ENCODE measurements at places on chromosomes 5 and 9.
A peak's percentile ranks its signal among the peaks of the same experiment; 100 is the strongest.

DNA sequence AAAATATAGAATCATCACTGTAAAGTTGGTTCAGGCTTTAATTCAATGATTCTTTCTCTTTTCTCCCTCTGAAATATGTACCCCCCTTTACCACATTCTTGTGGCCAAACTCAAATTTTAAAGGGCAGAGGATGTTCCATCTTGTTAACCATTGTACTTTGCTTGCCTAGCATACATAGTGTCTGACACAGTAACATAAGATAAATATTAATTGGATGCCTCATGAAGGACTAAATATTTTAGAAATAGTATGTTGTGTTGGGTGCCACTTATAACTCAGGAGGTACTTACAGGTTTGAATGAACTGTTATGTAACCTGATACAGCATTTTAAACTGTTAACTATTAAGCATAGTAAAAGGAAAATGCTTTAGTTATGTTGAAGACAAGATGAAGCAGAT lies 71.5 kb downstream of the NIPBL start:
- DNase-seq: no peak

DNA sequence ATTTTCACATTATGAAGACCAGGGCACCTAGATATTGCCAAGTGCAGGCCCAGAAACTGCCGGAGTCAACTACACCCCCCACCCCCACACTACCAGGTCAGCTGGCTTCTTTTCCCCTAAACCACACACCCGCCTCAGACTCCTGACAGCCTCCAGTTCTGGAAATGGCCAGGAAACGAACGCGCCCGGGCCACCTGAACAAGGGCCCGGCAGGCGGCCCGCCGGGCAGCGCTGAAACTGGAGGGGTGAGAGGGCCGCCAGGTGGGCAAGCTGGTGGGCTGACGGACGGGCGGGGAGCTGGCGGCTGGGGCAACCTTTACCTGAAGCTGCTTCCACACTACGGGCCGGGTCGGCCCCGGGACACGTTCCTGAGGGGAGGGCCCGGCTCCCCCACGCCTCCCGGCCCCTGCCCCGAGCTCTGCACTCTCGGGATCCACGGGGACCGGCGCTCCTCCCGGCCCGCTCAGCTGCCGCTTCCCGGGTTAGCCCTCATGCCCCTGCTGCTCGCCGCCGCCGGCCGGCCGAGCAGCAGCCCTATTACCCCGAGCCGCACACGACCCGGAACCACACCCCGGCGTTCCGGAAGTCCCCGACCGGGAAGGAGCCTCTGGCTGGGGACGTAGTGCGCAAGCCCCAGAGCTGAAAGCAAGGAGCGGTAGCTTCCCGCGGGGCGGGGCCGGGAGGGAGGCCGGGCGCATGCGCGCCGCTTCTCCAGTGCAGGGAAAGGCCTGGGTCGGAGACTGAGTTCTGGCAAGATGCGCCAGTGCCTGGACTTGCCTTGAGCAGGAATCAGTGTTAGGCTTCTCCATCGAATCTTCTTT lies at the start of gene MAPKAP1:
MAPKAP1 (minus strand) TSS at position 558 of the 821 bp plus-strand sequence. CDS start 34,634 bp downstream, outside the sequence.
- DNase-seq: peak; percentile 83

DNA sequence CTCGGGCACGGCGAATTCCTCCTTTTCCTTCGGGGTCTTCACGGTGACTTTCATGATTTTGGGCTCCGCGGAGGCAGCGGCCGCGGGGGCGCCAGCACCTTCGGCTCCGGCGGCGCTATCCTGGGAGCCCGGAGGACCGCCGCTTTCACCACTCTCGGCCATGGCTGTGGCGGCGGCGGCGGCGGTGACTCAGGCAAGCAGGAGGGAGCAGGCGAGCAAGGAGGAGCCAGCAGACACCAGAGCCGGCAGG lies 315 bp downstream of the UBQLN1 start:
- no peak for DNase-seq

- DNase-seq: peak; percentile 17
Measured at GRCh38 chr5:10913841-10914240, 152.8 kb upstream of the DAP start.

- no peak for DNase-seq
Measured at GRCh38 chr5:850511-851006, at the start of gene ZDHHC11. Gene ZDHHC11, minus strand, starts transcription at chr5:850986. Its CDS starts 384 bp downstream, at chr5:850602.

GRCh38 chr9:16555802-16556201 lies 314.7 kb downstream of the BNC2 start:
- DNase-seq: no peak

- no peak for DNase-seq
Measured at GRCh38 chr5:78157001-78157400, 137.5 kb downstream of the AP3B1 start.

- no peak for DNase-seq
Measured at GRCh38 chr9:211036-211435, 3.6 kb upstream of the DOCK8 start.

- no peak for DNase-seq
Measured at GRCh38 chr5:139855451-139855850, 59.8 kb downstream of the PSD2 start.

Measured in HFF-Myc (cell line).